SW 1271 (cell line): ENCODE measurements at places on chromosomes 12 and 14.
A peak's percentile ranks its signal among the peaks of the same experiment; 100 is the strongest.

DNA sequence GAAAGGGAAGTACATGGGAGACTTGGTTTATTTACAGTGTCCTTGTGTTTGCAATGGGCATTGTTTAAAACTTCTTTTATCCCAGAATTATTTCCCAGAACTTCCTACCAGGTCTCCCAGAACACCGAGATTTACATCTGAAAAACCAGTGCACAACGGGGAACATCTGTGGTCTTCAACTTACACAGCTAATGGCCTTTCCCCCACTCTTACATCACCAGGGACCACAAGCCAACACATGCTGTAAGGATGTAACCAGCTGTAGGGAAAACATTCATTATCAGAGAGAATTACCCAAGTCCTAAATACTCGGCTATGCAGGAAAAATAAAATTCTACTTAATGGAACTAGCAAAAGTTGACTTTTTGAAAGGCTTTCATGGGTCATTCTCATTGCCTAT, 267.6 kb downstream of the DUSP6 start:
- DNase-seq, result no peak

GRCh38 chr12:128467882-128468281, 200.9 kb downstream of the TMEM132C start:
- no peak for DNase-seq

- peak; percentile 35 for DNase-seq
These were observed 895 bp upstream of the CCDC88C start for GRCh38 chr14:91418387-91419043.

GRCh38 chr12:122871851-122872780, 23.8 kb downstream of the VPS37B start:
- DNase-seq, result no peak

GRCh38 chr12:13740149-13740545, 241.3 kb downstream of the GRIN2B start:
- DNase-seq, result no peak

GRCh38 chr14:100306998-100307765, 938 bp upstream of the SLC25A29 start:
- DNase-seq, result no peak

GRCh38 chr12:105698075-105698474, 367.6 kb downstream of the C12orf75 start:
- no peak for DNase-seq

DNA sequence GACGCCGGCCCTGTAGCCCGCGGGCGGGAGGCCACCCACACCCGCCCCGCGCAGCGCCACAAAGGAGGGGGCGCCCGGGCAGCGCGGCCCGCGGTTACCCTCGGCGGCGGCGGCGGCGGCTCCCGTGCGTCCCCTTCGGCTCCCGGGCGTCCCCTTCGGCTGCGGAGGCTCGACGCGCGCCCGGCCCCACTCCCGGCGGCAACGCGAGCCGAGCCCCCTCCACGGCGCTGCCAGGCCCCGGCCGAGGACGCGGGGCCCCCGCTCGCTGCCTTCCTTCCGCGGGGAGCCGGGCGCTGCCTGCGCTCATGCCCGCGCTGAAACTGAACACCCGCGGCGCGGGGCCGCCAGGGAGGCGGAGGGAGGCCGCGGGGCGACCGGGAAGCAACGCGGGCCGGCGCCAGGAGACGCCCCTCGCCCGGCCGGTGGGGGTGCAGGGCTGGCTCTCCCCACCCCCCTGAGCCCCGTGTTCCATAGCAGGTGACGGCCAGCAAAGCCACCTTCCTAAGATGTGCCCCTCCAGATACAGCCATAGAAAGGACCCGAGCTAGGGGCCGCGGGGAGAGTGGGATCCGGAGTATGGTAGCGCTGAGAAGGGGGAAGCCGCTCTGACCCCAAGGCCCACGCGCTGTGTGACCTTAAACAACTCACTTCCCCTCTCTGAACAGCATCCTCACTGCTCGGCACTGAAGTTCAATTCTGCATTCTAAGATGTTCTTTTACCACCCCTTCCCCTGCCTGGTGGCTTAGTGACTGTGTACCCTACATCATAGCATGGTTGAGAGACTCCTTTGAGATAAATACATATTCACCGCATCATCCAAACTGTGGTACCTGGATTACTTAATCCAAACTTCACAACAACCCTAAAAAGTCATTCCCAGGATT, 42.8 kb downstream of the KDM2B start:
- DNase-seq, result no peak

GRCh38 chr14:72615451-72616121, 278.3 kb downstream of the DPF3 start:
- DNase-seq, result no peak

GRCh38 chr12:58809064-58809607, 111.2 kb downstream of the LRIG3 start:
- DNase-seq, result no peak

GRCh38 chr12:48198672-48198971, 4.5 kb downstream of the OR10AD1 start:
- no peak for DNase-seq

GRCh38 chr12:50099302-50100008, 4.4 kb upstream of the GPD1 start:
- DNase-seq, result no peak

DNA sequence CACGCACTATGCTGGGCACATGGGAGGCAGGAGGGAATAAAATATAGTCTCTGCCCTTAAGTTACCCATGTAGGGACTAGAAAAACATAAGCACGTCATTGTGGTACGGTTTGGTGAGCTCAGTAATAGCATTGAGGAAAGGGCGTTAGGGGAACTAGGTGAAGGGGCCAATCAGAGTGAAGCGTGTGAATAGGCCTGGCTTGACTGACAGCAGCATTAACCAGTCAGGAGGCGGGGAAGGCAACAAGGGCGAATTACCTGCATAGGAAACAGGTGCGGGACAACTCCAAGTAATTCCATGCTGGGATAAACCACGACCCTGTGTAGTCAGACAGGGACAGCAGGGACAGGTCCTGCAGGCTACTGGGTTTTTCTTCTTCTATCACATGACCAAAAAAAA, 107.7 kb downstream of the UNC79 start:
- no peak for DNase-seq

- no peak for DNase-seq
These were observed 102.2 kb downstream of the RASSF9 start for GRCh38 chr12:85733984-85734383.

- no peak for DNase-seq
These were observed 1.3 kb downstream of the RNASE6 start for GRCh38 chr14:20782280-20782890.

DNA sequence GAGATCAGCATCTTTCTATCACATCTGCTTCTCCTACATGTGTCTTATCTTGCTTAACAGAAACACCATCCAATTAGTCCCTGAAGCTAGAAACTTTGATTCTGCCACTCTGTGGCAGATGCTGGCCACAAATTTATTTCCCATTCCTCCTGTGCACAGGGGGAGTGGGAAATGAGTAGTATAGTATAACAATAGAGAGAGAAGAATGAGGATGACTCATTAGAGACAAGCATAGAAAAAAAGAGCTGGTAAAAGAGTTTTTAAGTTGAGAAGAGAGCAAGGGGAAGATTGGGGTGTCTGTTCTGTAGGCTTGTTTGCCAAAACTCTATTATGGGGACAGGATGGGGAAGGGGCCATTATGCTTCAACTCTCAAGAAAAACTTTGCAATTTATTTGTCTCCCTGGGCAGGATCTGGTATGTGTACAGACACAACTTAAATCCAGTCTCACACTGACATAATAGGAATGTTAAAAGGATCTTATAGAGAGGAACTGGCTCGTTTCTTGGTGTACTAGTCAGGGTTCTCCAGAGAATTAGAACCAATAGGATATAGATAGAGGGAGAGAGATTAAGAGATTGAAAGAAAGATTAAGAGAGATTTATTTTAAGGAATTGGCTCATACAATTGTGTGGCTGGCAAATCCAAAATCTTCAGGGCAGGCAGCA, 142.6 kb upstream of the CPSF6 start:
- DNase-seq, result no peak

- DNase-seq, result no peak
These were observed 95.2 kb upstream of the TMCC3 start for GRCh38 chr12:94745562-94745961.

- no peak for DNase-seq
These were observed 35.8 kb downstream of the CDKL1 start for GRCh38 chr14:50360851-50361250.

GRCh38 chr12:110245369-110245772, 35.7 kb upstream of the ATP2A2 start:
- no peak for DNase-seq

GRCh38 chr12:76260390-76260748, 87.8 kb downstream of the BBS10 start:
- DNase-seq, result no peak

- DNase-seq, result no peak
These were observed 968 bp upstream of the ARID4A start for GRCh38 chr14:58297412-58297761.

DNA sequence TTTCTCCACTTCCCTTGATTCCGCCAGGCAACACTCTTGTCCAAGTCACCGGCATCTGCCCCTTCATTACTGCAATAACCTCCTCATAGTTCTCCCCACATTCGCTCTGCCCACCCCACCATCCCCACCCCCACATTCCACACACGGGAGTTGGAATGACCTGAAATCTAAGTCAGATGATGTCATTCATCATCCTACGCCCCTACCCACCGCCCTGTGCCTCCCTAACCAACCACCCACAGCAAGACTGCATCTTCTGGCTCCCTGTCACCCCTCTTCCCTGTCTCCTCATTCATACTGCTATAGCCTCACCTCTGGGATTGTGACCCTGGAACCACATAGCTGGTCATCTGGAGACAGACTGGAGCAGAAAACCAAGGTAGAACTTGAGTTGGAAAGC, 7.9 kb upstream of the PWP1 start:
- no peak for DNase-seq

DNA sequence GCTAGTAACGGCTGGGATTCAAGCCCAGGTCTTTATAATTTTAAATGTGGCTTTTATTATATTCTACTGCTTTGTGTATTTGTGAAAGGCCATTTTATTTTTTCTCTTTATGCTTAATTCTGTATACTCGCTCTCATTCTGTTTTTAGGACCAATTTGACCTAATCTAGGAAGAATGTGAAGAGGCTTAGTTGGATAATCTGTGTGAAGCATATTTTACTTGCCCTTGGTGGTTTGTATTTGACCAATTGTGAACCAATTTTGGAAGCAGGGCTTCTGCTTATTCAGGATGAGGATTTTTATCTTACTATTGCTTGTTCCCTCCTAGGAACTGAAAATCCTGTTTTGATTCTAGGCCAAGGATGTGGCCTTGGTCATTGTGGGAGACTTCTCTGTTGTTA, 113.1 kb downstream of the TTC6 start:
- DNase-seq, result no peak

- DNase-seq, result no peak
These were observed 6.4 kb upstream of the TBK1 start for GRCh38 chr12:64445490-64445889.

DNA sequence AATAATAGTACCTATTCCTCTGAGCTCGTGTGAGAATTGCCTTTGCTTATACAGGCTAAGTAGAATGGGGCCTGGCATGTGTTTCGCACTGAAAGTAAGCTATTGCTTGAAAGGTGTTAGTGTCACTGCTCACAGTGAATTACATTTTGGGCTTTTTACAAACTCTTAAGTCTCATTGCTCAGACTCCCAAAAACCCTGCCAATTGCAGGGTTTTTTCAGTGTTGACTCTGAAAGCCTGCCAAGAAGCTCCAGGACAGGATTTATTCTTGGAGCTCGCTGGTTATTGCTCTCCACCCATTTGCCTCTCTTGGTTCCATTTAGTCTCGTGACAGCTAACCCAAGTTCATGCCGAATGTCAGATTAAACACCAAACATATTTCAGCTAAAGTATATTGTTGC, 39.8 kb downstream of the NOPCHAP1 start:
- DNase-seq, result no peak

GRCh38 chr12:132049442-132049841, 94.7 kb downstream of the DDX51 start:
- no peak for DNase-seq

- DNase-seq, result no peak
These were observed 125.0 kb downstream of the RAD51B start for GRCh38 chr14:67944605-67945004.

DNA sequence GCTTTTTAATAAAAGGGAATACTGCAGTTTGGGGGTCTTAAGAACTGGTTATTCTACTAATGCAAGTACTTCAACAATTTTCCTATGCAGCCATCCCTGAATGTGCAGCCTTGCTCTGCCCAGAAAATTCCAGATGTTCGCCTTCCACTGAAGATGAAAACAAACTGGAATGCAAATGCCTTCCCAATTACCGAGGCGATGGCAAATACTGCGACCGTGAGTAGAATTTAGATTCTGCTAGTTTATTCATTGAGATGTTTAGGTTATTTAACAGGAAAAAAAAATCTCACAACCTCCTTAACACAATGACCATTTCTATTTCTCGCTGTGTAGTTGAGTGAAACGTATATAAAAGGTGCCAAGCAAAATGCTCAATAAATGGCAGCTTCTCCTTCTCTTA, 49.9 kb downstream of the STAB2 start:
- DNase-seq, result no peak

GRCh38 chr14:93946541-93947090, 19.5 kb downstream of the FAM181A start:
- no peak for DNase-seq

- no peak for DNase-seq
These were observed 35.0 kb downstream of the FLRT2 start for GRCh38 chr14:85564841-85565527.

DNA sequence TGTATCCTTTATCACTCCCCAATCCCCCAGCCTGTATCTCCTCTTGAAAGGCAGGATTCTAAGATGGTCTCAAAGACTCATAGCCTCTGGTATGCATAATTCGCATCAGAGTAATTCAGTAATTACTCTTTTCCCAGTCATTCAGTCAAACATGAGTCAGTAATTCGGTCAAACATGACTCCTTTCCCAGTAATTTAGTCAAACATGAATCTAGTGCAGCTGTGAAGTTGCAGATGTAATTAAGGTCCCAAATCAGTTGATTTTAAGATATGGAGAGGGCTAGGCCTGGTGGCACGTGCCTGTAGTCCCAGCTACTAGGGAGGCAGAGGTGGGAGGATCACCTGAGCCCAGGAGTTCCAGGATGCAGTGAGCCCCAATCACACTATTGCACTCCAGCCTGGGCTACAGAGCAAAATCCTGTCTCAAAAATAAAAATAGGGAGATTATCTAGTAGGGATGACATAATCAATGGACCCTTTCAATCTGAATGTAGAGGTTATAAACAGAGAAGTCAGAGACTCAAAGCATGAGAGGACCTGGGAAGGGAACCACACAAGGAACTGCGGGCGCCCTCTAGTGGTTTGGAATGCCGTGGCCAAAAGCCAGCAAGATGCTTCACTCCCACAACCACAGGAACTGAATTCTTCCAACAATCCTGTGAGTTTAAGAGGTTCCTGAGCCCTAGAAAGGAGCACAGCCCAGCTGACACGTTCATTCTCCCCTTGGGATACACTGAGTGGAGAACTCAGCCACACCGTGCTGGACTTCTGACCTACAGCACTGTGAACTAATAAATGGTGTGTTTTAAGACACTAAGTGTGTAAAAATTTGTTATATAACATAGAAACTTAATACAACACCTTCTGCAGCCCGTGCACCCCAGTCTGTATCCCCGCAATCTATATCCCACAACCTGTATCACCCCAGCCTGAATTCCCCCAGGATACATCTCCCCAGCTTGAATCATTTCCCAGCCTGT, 14.3 kb upstream of the ARMH4 start:
- peak; percentile 62 for DNase-seq

GRCh38 chr12:71469258-71469750, 29.7 kb downstream of the LGR5 start:
- no peak for DNase-seq
